Activated naive CD4-positive, alpha-beta T cell treated with anti-CD3 and anti-CD28 coated beads, Interleukin-2, amount 50 U/mL, for 16 hours (primary cell): ENCODE measurements at places on chromosomes 2 and 18.

GRCh38 chr2:113888641-113889470, 1.0 kb upstream of the ACTR3 start:
- DNase-seq = no peak

GRCh38 chr2:132437852-132438669, 21.5 kb downstream of the GPR39 start:
- no peak for DNase-seq

- no peak for DNase-seq
Measured at GRCh38 chr2:157267476-157267875, 10.0 kb downstream of the GALNT5 start.

GRCh38 chr2:233705911-233706506, 6.7 kb upstream of the UGT1A5 start:
- no peak for DNase-seq

DNA sequence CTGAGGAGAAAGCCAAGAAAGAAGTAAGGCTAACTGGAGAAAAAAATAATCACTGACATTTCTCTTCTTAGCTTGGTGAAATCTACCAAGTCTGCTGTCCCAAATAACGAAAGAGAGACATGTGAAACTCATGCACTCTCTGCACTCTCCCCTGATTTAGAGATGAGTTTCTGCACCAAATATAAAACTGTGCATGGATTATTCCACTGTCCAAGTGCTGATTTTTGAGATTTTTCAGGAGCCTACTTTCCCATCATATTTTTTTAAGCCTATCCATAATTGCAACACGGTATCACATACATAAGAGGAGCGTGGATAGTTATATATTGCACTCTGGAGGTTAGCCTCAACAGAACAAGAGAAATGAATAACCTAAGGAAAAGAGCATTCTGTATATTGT, 10.0 kb upstream of the RIT2 start:
- DNase-seq = no peak
